GM23338 (cell line): ENCODE measurements at places on chromosomes 3 and 15. TPM values are rescaled to one million over a fixed set of nuclear protein-coding genes. Genes with fewer than 3 reads are reported as not detected.

GPR15 gene
- not detected in 2 replicates for total RNA-seq

GRCh38 chr15:49964061-49964460, 155.0 kb downstream of the ATP8B4 start:
- DNase-seq, result no peak

DNA sequence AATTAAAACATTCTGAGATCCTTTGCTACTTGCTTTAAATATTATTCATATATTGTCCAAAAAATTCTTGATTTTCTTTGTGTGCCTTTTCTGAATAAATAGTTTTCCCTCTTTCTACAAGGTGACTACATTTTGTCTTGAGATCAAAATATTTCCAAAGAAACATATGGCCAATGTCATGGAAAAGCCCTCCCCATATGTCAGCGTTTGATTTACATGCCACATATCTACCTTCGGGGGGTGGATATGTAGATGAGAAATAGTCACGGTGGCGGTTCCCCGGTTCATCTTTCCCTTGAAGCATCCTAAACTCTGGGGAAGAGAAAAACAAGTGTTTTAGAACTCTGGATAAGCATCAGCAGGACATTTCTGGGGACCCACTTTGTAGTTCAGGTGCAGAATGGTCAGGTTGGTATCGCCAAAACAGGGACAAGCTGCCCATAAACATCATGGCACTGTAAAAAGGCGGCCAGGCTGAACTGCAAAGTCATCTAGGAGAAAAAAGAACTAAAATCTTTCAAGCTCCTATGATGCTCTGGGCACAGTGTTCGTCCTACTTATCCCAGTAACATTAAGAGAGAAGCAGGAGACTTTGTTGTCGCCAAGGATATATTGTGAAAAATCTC, 91.5 kb downstream of the MEX3B start:
- DNase-seq, result no peak

NLGN1 gene
- 9.6 and 18.6 TPM in 2 replicates for total RNA-seq

DNA sequence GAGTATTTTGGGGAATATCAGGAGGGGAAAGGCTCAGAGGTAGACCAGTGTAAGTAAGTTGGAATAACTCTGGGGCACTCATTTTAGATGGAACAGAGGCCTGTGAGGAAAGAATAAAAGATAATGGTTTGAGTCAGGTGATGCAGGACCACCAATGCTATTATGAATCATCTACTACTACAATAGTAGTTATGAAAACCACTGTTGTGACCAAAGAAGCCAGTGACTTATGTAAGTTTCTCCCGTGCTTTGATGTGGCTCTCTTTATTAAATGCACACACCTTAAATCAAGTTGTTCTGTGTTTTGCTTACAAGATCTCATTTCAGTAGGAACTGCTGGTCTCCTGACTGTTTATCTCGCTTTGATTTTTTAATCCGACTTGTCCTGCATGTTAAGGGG, 13.1 kb upstream of the GUCA1C start:
- no peak for DNase-seq

SCG3 gene
- total RNA-seq, result 44.2 and 46.2 TPM in 2 replicates

DNA sequence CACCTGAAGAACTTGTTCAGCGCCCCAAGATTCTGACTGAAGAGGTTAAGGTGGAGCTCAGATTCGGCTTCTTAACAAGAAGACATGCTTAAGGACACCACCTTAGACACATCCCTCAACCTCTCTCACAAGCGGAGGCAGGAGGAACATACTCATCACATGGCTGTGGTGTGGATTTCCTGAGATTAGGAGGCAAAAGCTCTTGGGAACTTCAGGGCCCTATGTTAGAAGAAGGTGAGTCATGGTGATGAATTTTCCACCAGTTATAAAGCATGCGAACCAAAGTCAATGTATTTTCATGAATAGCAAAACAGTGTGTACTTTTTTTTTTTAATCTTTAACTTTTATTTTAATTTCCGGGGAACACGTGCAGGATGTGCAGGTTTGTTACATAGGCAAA, 212.2 kb upstream of the SUCLG2 start:
- DNase-seq, result no peak

GRCh38 chr3:52403955-52404354, 40.9 kb downstream of the SEMA3G start:
- no peak for DNase-seq

DNA sequence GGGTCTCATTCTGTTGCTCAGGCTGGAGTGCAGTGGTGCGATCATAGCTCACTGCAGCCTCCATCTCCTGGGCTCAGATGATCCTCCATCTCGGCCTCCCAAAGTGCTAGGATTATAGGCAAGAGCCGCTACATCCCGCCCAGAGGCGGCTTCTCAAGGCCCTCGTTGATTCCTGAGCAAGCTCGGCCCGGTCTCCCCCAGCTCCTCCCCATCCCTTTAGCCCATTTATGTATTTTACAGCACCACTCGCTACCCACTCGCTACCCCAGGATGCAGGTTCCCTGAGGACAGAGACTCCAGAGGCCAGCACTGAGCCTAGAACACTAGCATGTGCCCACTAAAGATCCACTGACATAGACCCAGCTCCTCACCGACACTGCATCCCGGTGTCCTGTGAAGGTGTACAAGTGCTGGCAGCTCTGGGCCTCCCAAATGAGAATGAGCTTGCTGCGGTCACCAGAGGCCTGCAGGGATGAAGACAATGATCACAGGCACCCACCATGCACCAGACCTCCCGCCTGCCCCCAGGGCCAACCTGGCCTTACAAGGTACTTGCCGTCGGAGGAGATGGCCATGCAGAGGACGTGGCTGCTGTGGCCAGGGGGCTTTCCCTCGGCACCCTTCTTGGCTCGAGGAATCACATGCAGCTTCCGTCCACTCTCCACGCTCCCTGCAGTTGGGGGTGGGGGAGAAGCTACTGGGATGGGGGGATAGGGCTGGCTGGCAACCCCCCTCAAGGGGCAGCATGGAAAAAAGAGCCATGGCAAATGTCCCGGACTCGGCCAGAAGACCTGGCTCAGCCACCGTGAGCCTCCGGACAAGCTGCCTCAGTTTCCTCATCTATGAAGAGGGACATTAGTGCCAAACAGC, 5.6 kb downstream of the RRP9 start:
- DNase-seq, result no peak

DTWD1 gene
- 28.4 and 28.6 TPM in 2 replicates for total RNA-seq

DNA sequence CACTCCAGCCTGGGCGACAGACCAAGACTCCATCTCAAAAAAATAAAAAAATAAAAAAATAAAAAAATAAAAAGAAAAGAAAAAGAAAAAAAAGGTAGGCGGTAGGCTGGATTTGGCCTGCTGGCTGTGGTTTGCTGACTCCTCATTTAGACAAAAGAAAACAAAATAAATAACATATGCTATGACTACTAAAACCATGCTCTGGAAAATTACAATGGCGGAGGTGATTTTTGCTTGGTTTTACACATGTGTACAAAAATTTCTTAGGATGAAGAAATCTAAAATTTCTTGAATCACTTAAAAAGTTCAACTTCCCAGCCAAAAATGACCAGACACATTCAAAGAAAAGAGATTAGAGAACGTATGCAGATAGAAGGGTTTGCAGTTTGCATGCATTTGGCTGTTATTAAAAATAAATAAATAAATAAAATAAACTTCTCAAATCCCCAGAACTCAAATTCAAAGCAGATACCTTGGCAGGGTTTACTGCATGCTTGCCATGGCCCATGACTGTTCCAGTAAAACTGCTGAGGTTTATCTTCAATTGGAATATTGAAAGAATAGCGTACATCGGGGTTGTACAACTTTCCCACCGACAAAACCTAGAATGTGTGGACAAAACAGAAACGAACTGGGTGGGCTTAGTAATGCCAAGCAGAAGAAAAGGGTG, 65.9 kb downstream of the ADAMTS9 start:
- DNase-seq, result no peak

RPL39L gene
- 70.6 and 73.8 TPM in 2 replicates for total RNA-seq

DNA sequence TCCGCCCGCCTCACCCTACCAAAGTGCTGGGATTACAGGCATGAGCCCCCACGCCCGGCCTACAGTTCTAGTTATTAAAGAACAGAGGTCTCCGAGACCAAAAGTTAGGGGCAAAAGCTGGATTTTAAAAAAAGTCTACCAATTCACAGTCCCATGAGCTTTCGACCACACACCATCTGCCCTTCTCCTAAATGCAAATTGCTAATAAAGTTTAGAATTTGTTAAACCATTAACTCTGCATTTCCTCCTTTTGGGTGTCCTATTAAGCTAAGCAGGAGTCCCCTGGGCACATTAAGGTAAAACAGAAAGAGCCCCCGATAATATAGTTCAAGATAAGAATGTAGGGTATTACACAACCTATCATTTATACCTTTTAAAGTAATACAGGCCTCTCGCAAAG, 322.7 kb downstream of the FOXP1 start:
- no peak for DNase-seq

DNA sequence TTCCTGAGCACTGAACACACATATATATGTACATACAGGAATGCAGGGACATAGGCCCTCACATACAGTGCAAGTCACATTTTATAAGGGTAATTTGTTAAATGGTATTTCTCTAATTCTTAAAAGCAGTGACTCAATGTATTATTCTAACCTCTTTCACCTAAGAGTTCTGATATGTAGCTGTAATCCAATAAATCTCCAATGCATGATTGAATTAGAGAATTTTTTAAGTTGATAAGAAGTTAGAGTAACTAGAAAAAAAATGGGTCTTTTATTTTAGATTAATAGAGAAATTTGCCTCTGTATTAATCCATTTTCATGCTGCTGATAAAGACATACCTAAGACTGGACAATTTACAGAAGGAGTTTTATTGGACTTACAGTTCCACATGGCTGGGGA, 98.2 kb downstream of the RBMS3 start:
- no peak for DNase-seq

- no peak for DNase-seq
Observed at GRCh38 chr3:172515130-172515918, 7.9 kb downstream of the TNFSF10 start.

VGLL3 gene
- 4.5 and 7.3 TPM in 2 replicates for total RNA-seq

FAM3D gene
- not detected in 2 replicates for total RNA-seq

ZMAT3 gene
- total RNA-seq, result 16.3 and 17.3 TPM in 2 replicates

DNA sequence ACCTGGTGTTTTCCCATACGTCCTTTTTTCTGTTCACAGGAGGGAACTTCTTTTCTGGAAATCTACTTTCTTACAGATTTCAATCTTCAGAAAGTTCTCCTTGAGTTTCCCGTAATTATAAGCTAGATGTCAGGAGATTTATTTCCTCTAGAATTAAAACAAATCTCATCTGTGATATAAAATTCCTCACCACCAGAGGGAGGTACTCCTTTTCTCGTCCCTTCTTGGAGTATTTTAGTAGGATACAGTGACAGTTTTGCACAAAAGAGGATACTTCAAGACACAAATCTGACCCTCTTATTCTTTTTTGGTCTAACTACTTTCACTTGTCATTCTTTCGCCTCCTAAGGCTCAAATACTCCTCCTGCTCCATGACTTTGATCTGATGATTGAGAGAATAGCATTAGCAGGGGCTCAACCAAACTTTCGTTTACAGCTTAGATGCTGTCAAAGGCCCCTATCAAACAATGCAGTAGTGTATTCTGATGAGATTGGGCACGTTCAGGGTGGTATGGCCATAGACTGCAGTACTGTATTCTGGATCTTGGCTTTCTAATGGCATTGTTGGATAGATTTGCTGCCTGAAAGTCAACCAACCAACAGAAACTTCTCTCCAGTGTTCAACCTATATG, 38.0 kb downstream of the TMEM41A start:
- DNase-seq, result peak; percentile 63

SLC51A gene
- 4.0 and 4.5 TPM in 2 replicates for total RNA-seq

DNA sequence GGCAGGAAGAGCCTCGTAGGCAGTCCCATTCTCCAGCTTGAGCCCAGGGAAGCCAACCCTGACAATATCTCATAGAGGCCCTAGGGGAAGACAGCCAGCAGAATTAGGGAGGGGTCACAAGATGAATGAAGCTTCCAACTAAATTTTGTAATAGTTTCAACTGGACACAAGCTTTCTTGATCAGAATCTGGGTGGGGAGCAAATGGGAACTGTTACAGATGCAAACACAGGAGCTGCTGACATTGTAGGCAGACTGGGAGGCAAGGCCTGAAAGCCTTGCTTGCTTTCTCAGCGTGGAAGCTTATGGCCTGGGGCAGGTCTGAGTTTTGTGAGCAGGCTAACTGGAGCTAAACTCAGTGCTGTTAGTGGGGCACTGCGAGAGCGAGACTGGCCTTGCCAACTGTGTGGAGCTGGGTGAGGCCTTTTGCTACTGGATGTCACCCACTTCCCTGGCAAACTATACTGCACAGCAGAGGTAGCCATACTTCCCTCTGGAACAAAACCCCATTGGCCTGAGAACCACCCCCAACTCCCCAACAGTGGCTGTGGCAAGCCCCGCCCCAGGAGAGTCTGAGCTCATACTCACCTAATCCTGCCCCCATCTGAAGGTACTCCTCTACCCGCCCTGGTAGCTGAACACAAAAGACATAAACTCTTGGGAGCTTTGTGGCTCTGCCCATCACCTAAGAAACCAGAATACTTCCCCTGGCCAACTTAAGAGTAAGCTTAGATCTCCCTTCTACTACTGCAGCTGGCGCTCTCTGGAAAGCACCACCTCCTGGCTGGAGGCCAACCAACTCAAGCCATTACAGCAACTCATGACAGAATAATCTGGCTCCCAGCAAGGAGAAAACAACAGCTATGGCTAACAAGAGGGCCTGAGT, 42.9 kb downstream of the CFAP20DC start:
- DNase-seq, result no peak

DNA sequence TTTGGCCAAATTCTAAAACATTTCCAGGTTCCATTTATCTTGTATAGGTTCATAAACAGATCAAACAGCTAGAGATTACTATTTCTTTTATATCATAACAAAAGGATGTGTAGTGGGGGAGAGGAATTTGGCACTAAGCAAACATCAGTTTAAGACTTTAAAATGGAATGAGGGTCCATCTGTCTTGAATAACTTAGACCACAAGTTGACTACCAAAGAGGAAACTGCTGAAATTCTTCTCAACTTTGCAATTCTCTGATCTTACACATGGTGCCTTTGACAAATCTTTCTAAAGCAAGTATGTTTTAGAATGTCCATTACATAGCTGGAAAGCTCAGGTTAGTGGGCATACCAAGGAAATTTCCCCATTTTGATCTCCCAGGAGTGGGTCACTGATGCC, 140.5 kb upstream of the ADAMTS9 start:
- DNase-seq, result no peak

DNA sequence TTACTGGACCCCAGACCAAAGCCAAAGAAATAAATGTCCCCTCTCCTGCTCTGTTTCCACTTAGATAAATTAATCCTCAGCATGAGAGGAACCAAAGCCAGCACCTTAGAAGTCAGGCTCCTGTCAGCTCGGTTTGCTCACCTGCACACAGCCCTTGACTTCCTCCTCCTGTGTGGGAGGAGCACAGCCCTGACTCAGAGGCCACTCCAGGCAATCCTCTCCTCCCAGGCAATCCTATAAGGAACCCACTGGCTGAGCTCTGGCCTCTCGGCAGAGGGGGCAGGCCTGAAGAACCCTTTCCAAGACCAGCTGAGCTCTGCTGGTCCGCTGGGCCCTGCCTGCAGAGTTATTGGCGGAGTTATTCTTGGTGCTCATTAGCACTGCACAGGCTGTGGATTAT, 30.8 kb downstream of the LIPC start:
- no peak for DNase-seq

GRCh38 chr15:96199111-96199510, 131.4 kb upstream of the NR2F2 start:
- DNase-seq, result no peak

GRCh38 chr15:27046880-27047279, 75.9 kb downstream of the GABRG3 start:
- no peak for DNase-seq

GRCh38 chr3:184597829-184598573, 36.4 kb downstream of the EPHB3 start:
- DNase-seq, result no peak

ARNT2 gene
- 11.6 and 12.0 TPM in 2 replicates for total RNA-seq

- no peak for DNase-seq
Observed at GRCh38 chr3:67386451-67386850, 268.0 kb downstream of the SUCLG2 start.

BCHE gene
- 0.58 and 0.73 TPM in 2 replicates for total RNA-seq
